Activated CD4-positive, CD25-positive, alpha-beta regulatory T cell (primary cell): ENCODE measurements at places on chromosomes 5 and 9.

DNA sequence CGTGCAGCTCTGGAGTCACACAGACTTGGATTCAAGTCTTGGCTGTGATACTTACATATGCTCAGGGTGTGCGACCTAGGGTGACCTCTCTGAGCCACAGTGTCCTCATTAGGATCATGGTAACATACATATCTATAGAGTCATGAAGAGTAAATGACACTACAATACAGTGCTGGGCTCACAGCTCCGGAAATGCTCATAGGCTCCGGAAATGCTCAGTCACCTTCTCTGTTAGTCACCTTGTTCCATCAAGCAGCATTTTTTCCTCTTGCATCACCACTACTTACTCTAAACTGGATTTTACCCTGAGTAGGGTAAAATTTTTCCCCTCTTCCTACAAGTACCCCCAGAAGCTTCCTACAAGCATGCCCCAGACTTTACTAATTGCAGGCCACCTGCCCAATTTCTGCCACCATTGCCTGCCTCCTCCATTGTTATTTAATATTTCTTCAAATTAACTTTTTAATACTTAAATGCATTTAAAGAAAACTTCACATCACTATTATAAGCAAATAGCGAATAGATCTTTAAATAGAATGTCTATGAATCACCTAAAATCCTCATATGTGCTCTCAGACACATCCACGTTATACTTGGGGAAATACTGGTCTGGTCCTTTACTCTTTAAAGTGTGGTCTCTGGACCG, 147.6 kb upstream of the SPRY4 start:
- no peak for DNase-seq

DNA sequence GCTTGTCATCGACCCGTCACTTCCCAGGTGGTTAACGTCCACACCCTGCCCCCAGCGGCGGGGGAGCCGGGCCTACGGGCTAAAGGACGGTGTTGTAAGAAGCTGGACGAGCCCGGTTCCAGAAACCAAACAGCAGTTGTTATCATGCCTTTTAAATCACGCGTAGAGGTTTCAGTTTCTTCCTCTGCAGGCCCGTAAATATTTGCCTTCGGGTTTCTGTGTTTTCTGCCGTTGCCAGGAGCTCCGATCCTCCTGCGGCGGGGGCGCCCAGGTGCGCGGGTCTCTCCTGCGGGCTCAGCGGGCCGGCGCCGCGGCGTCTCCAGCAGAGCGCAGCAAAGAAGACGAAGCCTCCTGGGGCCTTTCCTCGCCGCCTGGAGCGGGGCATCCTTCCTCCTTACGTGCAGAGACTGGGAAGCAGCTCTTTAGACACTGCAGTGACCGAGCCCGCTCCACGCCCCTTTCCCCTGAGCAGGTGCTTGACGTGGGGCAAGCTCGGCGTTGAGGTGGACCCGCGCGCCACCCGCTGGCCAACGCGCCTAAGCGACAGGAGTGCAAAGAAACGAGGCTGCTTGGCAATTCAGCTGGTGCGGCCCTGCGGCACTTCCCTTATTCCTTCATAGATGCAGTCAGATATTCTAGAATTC, 21.8 kb upstream of the TTC1 start:
- peak; percentile 52 for DNase-seq

DNA sequence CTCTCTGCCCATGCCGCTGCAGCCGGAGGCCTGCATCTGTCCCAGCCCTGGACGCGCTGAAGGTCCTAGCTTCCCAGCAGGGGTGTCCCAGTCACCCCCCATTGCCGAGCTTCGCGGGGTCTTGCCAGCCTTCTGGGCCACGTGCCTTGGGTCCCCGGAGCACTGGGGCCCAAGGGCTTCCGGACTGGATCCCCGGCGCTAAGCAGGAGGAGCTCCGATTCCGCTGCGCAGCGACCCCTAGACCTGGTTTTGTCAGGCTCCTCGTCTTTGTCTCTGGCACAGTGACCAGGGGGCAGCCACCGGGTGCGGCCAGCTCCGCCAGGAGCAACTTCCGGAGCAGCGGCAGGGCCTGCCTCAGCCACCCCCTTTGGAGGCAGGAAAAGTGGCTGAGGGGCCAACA, 3.3 kb upstream of the IRX1 start:
- no peak for DNase-seq

GRCh38 chr5:93649234-93649900, 66.3 kb downstream of the NR2F1 start:
- DNase-seq, result no peak

DNA sequence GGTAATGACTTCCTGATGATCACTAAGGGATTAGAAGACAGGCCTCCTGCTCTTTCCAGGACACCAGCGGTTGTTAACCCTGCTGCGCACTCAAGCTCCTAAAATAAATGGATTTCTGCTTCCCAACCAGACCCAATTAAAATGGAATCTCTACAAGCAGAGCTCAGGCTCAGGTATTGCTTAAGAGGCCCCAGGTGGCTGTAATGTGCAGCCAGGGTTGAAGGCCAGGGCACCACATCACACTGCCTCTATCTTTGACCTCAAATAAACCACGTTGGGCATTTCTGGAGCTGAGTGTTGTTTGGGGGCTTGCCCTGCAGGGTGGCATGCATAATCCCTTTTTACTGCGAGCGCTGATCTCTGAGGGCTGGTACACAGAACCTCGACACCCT, 108.0 kb downstream of the FBXO38 start:
- no peak for DNase-seq

- DNase-seq, result no peak
Measured at GRCh38 chr9:120477534-120478001, 102.4 kb downstream of the CDK5RAP2 start.

DNA sequence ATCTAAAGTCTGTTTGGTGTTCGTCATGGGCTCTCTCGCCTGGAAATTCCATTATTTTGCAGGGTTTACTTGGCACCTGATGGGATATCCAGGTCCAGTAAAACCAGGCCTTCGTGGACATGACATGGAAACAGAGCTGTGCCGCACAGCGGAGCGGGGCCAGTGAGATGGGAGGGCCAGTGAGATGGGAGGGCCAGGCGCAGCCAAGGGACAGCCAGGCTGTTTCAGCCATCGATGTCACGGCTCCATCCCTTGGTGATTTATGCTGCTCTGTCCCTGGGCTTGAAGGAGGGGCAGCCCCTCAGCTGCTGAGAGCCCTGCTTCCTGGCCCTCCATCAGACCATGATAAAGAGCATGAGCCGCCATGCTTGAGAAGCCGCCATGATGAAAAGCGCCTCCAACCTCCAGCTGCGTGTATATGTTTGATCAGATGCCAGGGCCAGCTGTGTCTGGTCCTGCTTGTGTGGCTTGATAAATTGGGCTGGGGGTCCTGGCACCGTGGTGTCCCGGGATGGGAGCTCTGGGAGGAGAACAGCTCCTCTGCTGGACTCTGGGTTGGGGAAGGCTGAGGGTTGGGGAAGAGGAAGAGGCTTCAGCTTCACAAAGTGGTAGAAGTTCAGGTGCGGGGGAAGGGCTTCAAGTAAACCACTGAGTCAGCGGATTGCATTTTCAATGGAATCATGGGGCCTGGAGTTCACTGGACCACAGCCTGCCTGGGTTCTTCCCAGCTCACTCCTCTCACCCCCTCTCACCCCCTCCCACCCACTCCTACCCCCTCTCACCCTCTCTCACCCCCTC, 6.1 kb upstream of the COL5A1 start:
- no peak for DNase-seq

GRCh38 chr9:17656889-17657288, 78.0 kb downstream of the SH3GL2 start:
- DNase-seq, result no peak

DNA sequence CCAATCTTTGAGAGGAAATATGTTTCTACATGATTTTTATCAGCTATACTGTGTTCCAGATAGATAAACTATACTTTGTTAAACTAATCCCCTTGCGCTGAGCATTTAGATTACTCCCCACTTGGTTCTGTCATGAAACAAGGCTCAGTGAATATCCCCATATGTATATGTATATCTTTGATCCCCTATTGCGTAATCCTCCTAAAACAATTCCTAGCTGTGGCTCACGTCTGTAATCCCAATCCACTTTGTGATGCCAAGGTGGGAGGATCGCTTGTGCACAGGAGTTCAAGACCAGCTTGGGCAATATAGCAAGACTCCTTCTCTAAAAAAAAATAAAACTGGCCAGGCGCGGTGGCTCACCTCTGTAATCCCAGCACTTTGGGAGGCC, 2.7 kb downstream of the PHYHD1 start:
- DNase-seq, result no peak

- no peak for DNase-seq
Measured at GRCh38 chr9:22136461-22137096, 127.5 kb upstream of the CDKN2B start.

GRCh38 chr5:57028161-57028560, 76.2 kb upstream of the MIER3 start:
- no peak for DNase-seq

DNA sequence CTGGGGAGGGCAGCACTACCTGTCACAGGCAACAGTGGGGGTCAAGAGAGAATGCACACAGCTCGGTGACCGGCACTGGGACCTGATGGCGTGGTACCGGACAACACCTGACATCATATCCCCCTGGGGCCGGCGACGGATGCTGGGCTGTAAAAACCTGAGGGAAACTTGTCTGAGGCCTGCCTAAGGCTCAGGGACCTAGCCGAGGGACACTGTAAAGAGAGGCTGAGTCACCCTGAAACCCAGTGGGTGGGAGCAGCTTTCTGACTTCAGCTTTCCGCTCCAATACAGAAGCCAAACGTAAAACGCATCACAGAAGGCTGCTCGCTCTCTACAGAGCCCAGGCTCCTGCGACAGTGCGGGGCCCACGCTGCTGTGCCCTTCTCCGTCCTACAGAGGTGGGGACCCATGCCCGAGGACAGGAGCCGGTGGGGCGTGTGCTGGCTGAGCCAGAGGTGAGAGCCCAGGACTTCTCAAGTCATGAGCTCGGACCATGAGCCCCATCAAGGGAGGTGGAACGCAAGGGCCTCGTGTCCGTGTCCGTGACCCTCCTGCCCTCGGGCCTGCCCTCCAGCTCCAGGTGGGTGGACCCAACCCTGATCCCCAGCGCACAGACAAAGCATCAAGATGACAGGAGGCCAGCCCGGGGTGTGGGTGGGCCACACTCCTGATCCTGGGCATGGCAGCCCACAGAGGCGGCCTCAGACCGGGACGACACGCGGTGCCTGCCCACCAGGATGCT, 5.3 kb downstream of the RALGDS start:
- peak; percentile 29 for DNase-seq

DNA sequence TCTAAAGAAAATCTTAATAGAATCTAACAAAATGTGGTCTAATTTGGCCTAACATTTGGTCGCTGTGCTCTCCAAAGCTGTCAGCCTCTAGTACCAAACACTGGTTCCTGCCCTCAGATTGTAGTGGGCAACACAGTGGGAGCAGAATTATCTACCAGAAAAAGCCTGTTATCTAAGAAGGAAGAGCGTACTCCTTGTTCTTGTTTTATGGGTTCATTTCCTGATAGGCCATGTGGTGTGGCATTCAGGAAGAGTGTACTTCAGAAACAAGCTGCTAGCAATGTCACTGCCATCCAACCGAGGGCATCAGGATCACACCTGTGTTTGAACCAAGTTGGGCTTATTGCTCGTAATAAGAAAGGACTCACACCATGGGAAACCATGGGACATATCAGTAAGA, 487.9 kb upstream of the DAP start:
- no peak for DNase-seq

DNA sequence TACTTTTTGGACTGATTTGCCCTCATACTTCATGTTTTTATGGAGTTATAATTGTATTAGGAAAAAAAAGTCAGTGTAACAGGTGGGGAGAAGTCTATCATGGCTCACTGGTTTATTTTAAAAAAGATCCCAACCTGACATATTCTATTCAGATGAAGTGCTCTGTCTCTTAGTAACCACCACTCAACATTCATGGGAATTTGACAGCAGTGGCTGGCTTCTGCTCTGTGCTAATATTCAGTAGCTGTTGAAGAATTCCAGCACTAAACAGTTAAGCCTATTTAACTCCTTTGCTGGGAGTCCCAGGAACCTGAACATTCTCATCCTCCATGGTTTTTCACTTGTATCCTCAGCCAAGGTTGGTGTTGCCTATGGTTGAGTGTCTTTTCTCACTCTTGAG, 23.1 kb downstream of the CMYA5 start:
- no peak for DNase-seq

GRCh38 chr5:55865831-55866230, 14.7 kb downstream of the IL31RA start:
- DNase-seq, result no peak

DNA sequence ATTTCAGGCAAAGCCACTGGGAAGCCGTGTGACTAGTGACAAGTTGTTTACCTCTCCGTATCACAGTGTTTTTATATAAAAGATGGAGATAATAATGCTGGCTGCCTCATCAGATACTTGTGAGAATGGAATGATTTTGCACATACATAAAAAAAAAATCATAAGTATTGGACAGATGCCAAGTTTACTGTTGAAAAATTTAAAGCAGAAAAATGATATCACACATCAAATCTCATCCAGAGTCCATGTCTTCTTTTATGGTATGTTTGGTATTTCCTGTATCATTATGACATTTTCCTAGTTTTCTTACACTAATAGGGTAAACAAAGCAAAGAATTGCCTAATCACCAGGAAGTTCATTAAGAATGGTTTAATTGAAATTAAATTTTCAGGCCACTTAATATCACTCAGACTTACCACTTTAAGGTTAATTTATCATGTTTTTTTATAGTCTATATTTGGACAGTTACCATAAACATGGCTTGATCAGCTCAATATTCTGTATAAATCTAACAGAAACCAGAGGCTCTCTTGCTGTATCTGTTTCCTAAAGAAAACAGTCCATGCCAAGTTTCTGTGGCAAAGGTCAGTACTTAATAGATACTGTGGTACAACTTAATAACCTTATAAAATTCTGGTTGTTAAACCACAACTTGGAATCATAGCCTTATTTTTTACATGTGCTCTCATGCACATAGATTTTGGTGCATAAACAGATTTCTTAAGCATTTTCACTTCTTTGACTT, 656.5 kb upstream of the RIOK2 start:
- DNase-seq, result no peak

DNA sequence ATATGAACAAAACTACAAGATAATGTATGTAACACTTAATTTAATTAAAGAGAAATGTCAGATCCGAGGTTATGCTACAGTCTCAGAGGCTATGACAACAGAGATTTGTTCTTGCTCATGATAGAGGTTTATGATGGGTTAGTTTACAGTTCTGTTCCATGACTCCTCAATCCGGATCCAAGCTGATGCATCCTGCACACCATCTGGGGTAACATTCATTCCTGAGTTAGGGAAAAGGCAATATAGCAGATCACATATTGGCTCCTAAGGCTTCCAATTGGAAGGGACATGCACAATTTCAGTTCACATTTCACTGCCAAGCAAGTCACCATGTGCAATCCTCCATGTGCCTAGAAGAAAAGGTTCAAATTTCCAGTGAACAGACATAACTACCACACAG, 40.4 kb downstream of the ABLIM3 start:
- DNase-seq, result no peak
